ENCODE measurements at places on chromosomes 13 and 19.
A peak's percentile ranks its signal among the peaks of the same experiment; 100 is the strongest.

- no peak for DNase-seq
Measured at GRCh38 chr19:10968527-10969135, 7.8 kb downstream of the SMARCA4 start.

DNA sequence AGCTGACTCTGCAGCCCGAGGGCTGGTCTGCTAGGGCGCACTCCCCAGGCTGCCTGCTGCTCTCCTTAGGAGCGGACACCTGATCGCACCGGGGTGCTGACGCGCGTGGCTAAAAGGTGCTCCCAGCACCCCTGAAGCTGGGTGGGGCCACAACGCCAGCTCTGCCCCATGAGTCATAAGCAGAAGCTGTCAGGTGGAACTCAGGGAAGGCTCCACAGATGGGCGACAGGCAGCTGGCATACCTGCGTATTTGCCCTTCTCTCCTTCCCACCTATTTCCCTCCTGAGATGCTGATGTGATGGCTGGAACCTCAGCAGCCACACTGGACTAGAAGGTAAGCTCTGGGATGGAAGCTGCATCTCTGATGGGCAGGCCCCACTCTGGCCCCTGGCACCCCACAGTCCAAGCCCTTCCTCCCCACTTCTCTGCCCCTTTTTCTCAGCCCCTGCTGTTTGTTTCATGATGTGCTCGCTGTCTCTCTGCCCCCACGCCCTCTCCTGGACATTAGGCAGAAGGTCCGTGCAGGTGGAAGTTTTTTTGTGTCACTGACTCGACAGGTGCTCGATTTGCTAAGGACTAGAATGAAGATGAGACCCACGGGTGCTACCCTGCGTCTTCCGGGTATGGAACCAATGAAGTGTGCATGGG, 30.3 kb upstream of the CACTIN start:
- DNase-seq: no peak

DNA sequence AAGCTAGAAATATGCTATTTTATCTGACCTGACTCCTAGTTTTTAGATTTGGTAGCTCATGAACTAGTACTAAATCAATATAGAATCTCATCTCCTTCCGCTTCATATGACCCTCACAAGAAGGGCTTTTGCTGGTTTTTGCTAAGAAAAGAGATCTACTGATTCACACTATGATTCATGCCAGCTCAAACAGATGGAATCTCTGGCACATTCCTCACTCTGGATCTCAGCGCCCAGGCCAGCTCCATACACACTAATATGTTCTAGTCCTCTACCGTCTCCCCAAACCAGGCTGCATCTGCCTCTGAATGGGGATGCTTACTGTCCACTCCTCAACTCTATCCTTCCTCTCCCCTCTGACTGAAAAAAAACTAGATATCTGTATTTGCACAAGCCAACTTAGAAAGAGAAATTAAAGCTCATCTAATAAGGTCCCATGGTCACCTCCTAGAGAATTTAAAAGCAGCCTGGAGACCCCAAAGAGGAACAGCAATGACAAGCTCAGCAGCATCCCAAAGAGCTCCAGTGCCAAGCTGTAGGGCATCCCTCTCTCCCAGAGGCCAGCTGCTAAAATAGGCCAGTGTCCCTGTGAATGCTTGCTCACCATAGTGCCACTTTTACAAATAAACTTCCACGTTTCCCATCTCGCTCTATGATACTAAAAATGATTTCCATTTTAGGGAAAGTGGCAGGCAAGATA, 74.9 kb downstream of the LHFPL6 start:
- no peak for DNase-seq

DNA sequence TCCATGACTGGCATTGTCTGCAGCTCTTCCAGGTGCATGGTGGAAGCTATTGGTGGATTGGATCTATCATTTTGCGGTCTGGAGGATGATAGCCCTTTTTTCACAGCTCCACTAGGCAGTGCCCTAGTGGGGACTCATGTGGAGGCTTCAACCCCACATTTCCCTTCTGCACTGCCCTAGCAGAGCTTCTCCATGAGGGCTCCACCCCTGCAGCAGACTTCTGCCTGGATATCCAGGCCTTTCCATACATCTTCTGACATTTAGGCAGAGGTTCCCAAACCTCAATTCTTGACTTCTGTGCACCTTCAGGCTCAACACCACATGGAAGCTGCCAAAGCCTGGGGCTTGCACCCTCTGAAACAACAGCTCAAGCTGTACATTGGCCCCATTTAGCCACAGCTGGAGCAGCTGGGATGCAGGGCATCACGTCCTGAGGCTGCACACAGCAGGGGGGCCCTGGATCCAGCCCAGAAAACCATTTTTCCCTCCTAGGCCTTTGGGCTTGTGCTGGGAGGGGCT, 800.2 kb upstream of the MIR17HG start:
- DNase-seq: no peak

- no peak for DNase-seq
Measured at GRCh38 chr19:50949861-50950260, 3.0 kb downstream of the KLK5 start.

- no peak for DNase-seq
Measured at GRCh38 chr13:21344662-21345176, 114.4 kb downstream of the ZDHHC20 start.

GRCh38 chr19:46953955-46954501, 65.6 kb upstream of the NPAS1 start:
- no peak for DNase-seq

DNA sequence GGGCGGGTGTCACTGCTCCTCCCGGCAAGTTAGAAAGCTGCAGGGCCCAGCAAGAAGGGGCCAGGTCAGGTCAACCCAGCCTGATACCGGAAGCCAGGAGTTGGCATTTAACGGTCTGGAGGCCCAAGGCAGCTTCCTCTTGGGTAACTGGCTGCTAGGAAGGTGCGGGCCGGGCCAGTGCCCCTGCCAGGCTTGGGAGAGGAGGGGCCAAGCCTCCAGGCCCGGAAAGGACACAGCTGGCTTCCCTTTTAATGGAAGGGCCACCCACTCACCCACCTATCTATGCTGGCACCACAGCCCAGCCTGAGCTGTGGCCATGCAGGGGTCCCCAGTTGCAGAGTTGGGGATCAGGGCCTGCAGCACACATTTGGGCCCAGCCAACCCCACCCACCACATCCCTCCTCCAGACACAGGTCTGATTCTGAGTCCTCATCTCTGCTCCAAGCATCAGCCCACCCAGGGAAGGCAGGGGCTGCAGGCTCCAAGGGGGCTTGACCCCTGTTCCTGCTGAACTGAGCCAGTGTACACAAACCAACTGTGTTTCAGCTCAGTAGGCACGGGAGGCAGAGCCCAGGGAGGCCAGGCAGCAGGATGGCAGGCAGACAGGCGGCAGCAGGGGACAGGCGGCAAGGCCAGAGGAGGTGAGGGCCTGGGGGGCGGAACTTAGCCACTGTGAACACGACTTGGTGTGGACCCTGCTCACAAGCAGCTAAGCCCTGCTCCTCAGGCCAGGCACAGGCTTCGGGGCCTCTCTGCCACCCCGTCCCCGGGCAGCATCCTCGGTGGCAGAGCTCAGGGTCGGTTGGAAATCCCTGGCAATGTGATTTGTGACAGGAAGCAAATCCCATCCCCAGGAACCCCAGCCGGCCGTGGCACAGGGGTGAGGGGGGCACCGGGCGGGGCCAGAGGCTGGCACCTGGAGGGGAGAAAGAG, 40.8 kb downstream of the ZSWIM4 start:
- DNase-seq: peak; percentile 55

- DNase-seq: peak; percentile 46
Measured at GRCh38 chr13:112131081-112131712, 64.2 kb downstream of the SOX1 start.

GRCh38 chr19:28372576-28373247, 840.2 kb downstream of the UQCRFS1 start:
- DNase-seq: no peak

GRCh38 chr19:2575734-2576481, 100.0 kb downstream of the GADD45B start:
- DNase-seq: no peak

DNA sequence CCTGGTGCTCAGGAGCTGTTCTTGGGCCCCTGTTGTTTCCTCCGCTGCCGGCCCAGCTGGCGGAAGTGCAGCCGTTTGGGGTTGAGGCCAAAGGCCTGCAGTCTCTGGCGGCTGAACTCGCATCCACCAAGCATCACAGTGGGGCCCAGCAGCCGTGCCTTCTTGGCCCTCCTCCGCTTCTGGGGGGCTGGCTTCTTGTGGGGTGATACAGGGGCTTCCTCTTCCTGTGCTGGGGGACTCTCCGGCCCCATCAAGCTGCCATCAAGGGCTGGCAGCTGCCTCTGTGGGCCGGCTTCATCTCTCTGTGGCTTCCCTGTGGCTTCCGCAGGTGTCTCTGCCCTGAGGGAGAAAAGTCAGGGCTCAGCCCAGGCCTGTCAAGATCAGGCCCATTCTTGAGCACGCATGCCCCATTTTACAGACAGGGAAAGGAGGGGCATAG, 10.3 kb downstream of the ATG4D start:
- no peak for DNase-seq

DNA sequence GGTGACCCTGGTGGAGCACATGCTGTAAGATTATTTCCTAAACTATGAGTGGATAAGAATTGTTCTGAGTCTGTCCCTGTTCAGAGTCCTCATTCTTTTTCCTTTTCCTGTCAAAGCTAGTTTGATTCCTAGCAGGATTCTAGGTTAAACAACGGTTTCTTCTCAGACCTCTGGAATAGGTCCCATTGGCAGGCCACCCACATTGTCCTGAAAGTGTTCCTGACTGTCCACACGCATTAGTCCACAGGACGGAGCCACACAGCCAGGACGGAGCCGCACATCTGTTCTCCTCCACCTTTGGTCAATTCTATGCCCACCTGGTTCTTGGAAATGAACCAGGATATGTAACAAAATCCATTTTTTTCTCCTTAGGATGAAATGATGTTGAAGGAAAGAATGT, 46.1 kb downstream of the ANKRD10 start:
- DNase-seq: no peak

- no peak for DNase-seq
Measured at GRCh38 chr13:64910096-64910495, 2320.0 kb downstream of the PCDH9 start.

DNA sequence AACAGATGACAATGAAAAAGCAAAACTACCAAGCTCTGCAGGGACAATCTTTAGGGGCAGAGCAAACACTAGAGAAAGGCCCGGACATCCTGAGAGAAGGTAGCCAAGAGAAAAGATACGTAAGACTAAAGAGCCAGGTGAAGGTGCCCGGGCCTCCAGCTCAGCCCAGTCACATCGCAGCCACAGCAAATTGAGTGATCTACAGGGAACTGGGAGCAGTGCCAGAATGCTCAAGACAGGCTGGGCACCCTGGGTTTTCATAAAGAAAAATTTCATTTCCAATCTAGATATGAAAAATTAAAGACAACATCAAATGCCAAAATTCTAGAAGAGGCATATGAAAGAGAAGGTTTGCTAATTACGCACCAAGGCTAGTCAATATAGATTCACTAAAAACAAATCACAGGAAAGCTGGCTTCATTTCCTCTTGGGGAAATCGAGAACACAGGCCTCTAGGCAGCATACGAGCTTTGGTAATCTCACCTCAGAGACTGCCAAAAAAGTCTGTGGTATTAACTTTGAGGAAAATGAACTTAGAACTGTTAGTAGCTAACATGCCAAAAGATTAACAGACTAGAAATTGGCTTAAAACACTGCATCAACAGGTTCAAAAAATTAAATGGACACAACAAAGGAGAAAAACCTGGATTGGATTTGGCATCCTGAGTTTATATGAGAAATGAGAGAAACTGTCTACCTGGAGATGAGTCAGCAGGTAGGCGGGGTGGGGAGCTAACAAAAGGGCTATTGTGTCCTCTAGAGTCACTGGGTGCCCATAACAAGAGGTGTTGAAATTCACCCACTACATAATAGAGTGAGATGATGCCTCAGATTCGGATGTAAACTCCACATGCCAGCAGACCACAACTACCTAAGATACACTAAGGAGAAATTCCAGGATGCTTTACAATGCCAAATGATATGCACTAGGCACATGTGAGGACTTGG, 6.6 kb downstream of the ANKRD10 start:
- DNase-seq: no peak

- no peak for DNase-seq
Measured at GRCh38 chr19:34925278-34925855, 1.3 kb upstream of the ZNF30 start.

DNA sequence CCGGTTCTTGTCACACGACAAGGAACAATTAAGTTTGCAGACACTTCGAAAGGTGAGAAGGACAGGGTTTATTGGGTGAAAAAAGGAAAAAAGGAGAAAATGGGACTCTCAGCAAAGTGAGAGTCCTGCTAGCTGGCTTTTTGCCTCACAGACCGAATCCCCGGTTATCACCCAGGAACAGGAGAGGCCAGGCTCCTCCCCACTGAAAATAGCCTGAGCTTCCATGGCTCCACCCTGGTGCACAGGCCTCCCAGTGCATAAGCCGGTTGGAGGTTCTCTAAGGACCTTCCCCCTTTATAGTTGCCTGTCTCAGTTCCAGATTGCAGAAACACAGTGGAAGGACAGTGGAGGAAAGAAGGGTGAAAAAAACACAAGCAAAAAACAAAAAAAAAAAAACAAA, 571.7 kb downstream of the KCTD12 start:
- DNase-seq: no peak

DNA sequence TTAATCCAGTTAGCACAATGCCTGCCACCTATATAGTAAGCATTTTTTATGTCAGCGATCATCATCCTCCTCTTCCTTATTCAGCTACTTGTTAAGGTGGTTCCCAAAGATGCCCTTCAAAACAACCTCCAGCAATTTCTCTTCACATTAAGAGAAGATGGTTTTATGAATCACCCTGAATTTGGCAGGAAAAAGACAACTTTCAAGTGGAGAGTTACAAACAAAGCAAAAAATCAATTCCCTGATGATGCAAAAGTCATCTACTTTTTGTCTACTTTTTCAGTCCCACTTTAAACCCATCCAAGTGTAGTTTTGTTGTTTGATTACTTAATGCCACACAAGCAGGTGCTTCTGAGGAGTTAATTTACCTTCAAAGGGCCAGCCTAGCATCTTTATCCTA, 139.1 kb upstream of the SERP2 start:
- DNase-seq: no peak

- no peak for DNase-seq
Measured at GRCh38 chr19:29547981-29548380, 22.2 kb downstream of the VSTM2B start.

DNA sequence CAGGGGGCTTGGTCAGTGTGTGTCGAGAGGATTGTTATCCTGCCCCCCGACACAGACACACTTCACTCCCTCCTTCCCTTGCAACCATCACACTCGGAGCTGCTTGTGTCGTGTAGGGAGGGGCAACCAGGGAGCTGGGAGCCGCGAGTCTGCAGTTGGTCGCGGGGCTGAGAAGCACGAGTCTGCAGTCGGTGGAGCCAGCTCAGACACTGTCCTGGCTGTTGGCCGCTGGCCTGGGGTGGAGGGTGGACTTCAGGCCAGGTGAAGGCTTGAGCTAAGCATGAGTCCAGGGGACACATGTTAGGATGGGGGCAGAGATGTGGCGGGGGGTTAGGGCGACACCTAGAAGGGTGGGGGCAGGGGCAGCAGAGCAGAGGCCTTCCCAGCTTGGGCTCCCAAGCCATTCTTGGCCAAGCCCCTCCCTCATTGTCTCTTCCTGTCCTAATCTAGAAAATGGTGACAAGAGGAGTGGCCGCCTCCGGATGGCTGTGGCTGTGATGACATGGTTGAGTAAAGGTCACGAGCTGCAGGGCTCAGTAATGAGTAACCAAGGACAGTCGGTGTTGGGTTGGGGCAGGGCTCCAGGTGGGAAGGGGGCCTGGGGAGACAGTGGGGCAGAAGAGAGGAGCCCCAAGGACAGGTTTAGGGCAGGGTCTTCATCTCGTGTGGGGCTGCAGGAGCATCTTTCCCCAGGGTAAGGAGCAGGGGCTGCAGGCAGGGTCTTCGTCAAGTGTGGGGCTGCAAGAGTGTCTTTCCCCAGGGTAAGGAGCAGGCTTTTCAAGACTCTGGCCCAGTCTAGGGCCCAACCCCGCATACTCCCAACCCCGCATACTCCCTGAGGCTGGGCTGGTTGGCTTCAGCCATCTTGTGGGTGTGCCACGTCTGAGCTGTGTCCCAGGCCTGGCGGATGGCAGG, 8.6 kb downstream of the PPP5C start:
- DNase-seq: no peak
